ENCODE measurements at places on chromosomes 4 and X. TPM values are rescaled to one million over a fixed set of nuclear protein-coding genes. Genes with fewer than 3 reads are reported as not detected.

The SOX3 gene
- total RNA-seq: not detected

The TMPRSS11B gene
- total RNA-seq: not detected

The RTL3 gene
- total RNA-seq: not detected

The PRR32 gene
- total RNA-seq: not detected

The HMGB2 gene
- 113 TPM for total RNA-seq

The USO1 gene
- total RNA-seq: 124 TPM

The STBD1 gene
- total RNA-seq: 3.6 TPM

The UGT2A3 gene
- total RNA-seq: not detected

The CT83 gene
- total RNA-seq: not detected

The GPM6B gene
- total RNA-seq: 0.57 TPM

The HTT-AS gene
- total RNA-seq: not detected

The PTTG2 gene
- total RNA-seq: not detected

Data from fibroblast of the aortic adventitia (primary cell).